ENCODE measurements at places on chromosomes 4 and X.

- no peak for DNase-seq
These were observed 188.9 kb upstream of the FAT1 start for GRCh38 chr4:186912606-186913005.

DNA sequence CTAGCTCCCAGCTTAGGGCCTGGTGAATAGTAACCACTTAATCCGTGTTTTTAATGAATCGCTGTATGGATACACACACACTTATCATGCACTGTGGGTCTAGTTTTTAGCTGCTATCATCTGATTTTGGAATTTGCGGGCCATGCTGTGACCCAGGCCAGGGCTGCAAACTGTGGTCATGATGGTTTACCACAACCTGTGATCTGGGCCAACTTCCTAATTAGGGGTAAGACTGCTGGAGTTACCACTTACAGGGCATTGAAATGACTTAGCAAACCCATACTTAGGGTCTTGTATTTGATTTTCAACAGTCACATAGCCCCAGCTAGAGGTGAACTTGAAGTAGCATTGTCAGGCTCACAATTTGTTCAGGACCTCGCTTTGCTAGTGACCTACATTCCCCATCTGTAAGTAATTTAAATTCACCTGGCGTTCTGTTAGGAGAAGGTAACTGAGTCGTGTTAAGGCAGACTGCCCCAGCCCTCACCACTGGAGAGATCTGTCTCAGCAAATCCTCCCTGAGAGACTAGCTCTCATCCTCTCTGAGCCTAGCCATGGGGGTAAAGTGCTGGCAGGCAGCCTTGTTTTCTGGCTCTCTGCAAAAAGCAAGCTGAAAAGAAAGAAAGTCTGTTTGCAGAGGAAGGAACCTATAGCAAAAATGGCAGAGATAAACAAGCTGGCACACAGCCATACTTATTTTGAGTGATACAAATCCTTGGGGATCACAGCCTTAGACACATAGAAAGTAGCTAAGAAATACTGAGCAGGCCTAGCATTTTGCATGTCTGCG lies 33.8 kb upstream of the EGFL6 start:
- no peak for DNase-seq

DNA sequence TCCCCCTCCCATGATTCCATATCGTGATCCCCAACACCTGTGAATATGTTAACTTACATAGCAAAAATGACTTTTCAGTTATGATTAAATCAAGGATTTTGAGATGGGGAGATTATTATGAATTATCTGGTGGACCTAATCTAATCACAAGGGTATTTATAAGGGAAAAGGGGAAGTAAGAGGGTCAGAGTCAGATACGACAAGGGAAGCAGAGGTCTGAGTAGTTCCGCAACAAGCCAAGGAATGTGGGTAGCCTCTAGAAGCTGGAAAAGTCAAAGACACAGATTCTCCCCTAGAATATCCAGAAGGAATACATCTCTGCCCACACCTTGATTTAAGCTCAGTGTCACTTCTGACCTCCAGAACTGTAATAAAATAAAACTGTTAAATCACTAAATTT lies 1.0 kb upstream of the IL13RA1 start:
- no peak for DNase-seq

- DNase-seq, result no peak
These were observed 429 bp downstream of the NOCT start for GRCh38 chr4:139015948-139016471.

DNA sequence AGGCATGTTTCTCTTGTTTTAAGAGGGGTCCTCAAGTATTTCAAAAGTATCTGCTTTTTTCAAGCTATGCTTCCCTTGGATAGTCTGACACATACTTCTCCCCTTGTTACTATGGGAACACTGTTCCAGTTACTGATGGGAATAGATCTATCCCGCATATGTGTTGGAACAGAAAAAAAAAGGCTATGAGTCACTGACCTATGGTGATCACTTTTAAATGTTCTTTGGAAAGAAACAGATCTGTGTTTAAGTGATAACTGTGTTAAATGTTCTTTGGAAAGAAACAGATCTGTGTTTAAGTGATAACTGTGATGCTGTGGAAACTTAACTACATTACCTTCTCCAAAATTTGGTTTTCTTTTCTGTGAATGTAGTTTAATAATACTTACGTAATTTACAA lies 303.2 kb downstream of the TEX13C start:
- DNase-seq, result no peak

- DNase-seq, result no peak
These were observed 64.0 kb upstream of the VCX2 start for GRCh38 chrX:8235026-8235425.

DNA sequence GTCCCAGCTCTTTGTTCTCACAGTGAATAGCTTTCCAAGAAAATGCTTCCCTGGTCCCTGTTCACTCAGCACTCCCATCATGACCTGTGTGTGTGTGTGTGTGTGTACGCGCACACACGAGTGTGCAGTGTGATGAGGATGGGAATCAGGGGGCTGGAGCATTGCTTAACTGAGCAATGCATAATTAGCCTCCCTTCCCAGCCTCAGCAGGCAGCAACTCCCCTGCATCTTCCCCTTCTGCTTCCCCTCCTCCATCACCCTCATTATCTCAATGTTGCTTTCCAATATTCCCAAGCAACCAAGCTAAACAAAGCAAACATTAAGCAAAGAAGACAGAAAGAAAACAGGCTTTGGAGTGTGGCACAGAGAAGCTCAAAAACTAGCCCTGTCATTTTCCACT lies 137.0 kb downstream of the RBM47 start:
- DNase-seq, result no peak

DNA sequence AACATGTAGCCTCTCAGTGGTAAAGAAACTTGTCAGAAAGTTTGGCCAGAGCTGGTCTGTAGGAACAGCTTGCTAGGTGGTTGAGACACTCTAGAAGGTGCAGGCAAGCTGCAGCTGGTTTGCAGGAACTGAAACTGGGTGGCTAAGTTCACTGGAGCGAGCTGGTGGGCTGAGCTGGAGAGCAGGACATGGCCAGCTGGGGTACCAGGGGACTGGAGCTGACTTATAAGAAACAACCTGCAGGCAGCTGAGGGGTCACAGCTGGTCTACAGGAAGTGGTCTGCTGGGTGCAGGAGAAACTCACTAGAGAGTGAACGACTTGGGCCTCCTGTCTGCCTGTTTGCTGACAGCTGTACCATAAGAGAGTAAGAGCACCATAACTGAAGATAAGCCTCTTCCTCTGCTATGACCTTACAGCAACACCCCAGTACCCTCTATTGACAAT lies 157.1 kb upstream of the LNX1 start:
- no peak for DNase-seq

DNA sequence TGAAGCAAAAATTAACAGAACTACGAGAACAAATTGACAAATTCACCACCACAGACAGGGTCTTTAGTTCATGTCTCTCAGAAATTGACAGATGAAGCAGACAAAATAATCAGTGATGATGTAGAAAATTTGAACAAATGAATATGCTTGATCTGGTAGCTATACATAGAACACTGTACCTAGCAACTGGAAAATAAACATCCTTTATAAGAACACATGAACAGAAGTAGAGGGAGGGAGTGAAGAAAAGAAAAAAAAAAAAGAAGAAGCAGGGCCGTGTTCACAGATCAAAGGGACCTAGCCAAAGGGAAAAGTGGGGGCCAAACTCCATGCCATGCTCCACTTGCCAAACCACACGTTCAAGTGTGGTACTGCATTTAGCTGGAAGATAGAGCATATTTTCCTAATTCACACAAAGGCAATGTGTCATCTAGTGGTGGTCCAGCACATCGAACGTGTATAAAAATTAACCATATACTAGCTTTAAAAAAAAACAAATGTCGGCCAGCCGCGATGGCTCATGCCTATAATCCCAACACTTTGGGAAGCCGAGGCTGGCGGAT lies 5.6 kb upstream of the THOC2 start:
- DNase-seq, result no peak

- no peak for DNase-seq
These were observed 122.5 kb downstream of the PTTG2 start for GRCh38 chr4:38082424-38083385.

DNA sequence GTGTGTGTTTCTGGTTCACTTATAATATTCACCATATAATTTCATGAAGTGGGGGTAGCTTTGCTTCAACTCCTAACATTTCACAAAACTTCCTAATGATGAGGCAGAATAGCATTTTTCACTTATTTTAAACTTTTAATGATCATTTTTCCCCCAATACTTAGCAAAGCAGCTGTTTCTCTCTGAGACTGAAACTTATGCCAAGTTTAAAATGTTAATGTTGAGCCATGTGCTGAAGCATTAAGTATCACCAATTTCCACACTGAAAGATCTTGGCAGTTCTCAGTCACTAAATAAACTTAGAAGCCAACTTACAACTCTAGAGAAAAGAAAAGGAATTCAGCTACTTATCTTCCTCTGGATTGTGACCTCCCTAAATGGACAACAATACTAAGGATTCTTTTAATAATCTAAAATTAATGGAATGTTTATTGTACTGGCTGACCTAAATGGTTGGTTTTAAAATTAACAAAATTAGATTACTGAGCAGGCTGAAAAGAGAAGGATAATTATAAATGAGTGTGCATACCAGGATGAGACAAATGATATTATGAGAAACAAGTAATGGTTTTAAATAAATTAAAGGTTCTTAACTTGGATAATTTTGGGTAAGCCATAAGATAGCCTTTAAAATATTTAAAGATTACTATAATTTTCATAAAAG lies 1429.4 kb upstream of the ADGRL3 start:
- no peak for DNase-seq

GRCh38 chr4:35525192-35525978 lies 718.9 kb downstream of the ARAP2 start:
- DNase-seq, result no peak

DNA sequence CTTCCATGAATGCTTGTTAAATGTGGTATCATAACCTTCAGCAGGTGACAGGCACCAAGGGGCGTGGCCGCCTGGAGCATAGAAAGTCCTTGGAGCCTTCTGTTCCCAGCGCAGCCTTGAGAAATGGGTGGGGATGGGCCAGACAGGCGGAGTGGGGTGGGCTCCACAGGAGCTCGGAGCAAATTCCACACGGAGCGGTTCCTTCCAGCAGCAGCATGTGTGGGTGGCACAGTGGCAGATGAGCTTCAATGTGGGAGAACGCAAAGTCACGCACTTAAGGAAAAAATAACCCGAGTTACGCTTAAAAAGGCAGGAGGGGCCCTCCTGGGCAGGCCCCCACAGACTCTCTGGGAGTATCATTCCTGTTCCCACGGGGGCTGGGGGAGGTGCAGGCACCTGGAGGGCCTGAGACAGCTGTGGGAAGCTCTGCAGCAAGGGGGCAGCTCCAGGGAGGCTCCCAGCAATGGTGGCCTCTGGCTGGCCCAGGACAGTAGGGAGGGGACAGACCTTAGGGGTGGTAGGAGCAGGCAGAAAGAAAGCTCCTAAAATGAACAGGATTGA lies 15.3 kb downstream of the TMEM271 start:
- no peak for DNase-seq

GRCh38 chrX:129808158-129808828 lies 28.5 kb downstream of the SASH3 start:
- DNase-seq, result no peak

- no peak for DNase-seq
These were observed 247.4 kb upstream of the GIMD1 start for GRCh38 chr4:106615961-106616360.

DNA sequence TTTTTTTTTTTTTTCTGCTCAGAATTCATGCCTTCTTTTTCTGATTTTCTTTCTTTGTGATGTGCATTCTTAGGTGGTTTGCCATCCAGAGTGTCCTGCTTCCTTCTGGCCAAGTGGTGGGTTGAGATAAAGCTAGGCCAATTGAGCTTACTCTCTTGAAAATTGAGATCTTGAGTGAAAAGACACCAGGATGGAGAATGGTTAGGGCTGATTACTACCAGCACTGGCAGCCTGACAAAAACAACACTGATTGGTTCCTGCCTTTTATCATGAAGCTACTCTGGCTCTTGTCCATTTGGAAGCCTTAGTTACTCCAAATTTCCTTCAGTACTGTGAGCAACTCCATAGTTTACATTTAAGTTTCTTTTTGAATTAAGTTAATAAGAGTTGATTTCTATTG lies 404.0 kb downstream of the PPARGC1A start:
- no peak for DNase-seq

Measured in activated T-cell treated with anti-CD3 and anti-CD28 coated beads, Interleukin-2, amount 50 U/mL, for 48 hours (primary cell).